ENCODE measurements at places on chromosomes 1 and 21. TPM values are rescaled to one million over a fixed set of nuclear protein-coding genes. Genes with fewer than 3 reads are reported as not detected.

- no peaks in the 10 kb centered on the region for H3K36me3 ChIP-seq
- DNase-seq = no peak
- no peak overlapping the region for H3K27ac ChIP-seq
- H3K4me3 ChIP-seq = no peak overlapping the region
Observed at GRCh38 chr21:44333509-44334328, 5.5 kb downstream of the CFAP410 start.

DNA sequence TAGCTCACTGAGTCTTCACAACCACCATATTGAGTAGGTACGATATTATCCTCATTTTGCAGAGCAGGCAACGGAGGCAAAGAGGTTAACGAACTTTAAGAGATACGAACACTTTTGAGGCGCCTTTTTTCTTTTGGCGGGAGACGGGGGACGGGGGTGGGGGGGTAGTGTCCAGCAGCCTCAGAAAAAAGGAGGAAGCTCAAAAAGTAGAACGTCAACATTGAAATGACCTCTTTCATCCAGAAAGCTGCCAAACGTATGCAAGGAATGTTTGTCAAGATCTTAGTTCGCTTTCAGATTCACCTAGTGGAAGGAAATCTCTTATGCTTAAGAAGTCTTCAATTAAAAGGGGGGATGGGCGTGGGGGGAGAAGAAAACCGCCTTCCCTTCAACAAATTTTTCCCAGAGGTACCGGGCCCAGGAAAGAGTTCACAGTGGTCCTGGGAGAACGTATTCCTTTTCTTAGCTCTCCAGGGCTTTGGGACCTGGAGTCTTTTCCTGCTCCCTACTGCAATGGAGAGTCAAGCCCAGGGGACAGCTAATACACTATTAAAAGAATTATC lies 1.1 kb upstream of the PCAT6 start:
- peaks cover 32% of the 10 kb centered on the region for H3K4me1 ChIP-seq
- no peak overlapping the region for H3K27ac ChIP-seq
- no peaks in the 10 kb centered on the region for H3K36me3 ChIP-seq
- no peaks in the 10 kb centered on the region for H3K27me3 ChIP-seq
- no peak for DNase-seq

- H3K4me3 ChIP-seq = no peak overlapping the region
- peaks cover 20% of the 10 kb centered on the region for H3K36me3 ChIP-seq
- DNase-seq = no peak
- no peak overlapping the region for H3K27ac ChIP-seq
- H3K27me3 ChIP-seq = no peaks in the 10 kb centered on the region
Observed at GRCh38 chr1:215617979-215618378, 50.9 kb downstream of the KCTD3 start.

The CD53 gene
- 4.9 TPM for total RNA-seq

DNA sequence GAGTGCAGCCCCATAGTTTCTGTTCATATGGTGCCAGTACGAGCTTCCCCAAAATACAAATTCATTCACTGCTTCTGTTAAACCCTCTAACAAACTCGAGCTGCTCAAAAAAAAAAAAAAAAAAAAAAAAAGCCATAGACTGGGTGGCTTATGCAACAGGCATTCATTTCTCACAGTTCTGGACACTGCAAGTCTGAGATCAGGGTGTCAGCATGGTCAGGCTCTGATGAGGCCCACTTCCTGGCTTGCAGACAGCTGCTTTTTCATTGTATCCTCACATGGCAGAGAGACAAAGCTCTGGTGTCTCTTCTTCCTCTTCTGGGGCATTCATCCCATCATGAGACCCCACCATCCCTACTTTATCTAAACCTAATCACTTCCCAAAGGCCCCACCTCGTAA lies 121.6 kb downstream of the PTBP2 start:
- no peaks in the 10 kb centered on the region for H3K4me1 ChIP-seq
- no peaks in the 10 kb centered on the region for H3K27me3 ChIP-seq
- H3K36me3 ChIP-seq = no peaks in the 10 kb centered on the region
- no peak overlapping the region for H3K27ac ChIP-seq

- no peaks in the 10 kb centered on the region for H3K4me1 ChIP-seq
- DNase-seq = no peak
- H3K4me3 ChIP-seq = no peak overlapping the region
- H3K27ac ChIP-seq = no peak overlapping the region
Observed at GRCh38 chr1:33247545-33247944, 8.7 kb upstream of the ZNF362 start.

The MPC2 gene
- total RNA-seq = 19.4 TPM

- H3K36me3 ChIP-seq = no peaks in the 10 kb centered on the region
- H3K27ac ChIP-seq = no peak overlapping the region
- H3K4me3 ChIP-seq = no peak overlapping the region
Observed at GRCh38 chr21:43634618-43635017, 24.7 kb downstream of the HSF2BP start.
